Karpas-422 (cell line): ENCODE measurements at places on chromosomes 2 and 18.

GRCh38 chr2:127217470-127218325 is 2.4 kb downstream of the CYP27C1 start:
- DNase-seq, result no peak

DNA sequence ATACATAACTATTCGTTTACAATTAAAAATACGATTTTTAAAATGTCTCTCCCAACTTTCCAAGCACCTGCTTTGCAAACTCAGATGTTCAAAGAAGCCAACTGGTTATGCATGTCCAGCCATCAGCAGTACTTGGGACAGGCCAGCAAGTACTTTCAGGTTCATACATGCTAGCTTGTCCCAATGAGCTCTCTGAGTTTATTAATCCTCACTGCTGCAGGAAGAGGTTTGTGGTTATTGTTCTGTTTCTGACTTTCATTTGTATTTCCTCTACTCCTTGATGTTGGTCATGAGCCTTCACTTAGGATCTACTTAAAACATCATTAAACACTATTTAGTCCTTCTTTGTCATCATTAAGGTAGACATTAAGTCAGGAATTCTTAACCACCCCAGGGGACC is 374.1 kb downstream of the LRATD1 start:
- DNase-seq, result no peak

GRCh38 chr2:162221064-162221463 is 22.2 kb downstream of the FAP start:
- peak; percentile 67 for DNase-seq

DNA sequence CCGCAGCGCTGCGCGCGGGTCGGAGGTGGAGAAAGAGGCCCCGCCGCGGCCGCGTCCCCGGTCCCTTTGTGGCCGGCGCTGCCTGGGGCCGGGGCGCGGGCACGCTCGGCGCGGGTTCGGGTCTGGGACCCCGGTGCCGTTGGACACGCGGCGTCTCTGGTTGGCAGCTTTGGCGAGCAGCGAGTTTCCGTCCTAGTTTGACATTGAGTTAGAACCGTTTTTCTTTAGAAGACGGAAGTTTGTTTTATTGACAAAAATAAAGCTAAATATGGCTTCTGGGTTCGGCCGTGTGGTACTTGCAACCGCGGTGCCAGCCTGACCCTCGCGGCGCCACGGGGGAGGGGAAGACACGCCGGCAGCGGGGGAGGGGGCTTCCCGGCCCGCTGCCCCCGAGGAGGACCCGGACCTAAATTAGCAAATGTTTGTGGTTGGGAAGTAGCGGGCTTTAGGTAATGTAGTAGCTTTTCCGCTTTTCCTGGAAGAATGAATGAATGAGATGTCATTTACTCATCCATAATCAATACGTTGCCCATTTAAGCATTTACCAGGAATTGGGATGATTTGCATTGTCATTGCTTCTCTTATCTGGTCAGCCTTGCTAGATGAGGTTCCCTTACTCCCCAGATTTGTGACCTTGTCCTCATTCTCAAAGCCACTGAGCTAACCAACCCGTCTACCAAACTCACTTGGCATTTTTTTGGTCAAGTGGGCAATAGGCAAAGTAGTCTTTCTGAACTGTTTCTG is 530 bp downstream of the GALNT1 start:
- DNase-seq, result peak; percentile 77

DNA sequence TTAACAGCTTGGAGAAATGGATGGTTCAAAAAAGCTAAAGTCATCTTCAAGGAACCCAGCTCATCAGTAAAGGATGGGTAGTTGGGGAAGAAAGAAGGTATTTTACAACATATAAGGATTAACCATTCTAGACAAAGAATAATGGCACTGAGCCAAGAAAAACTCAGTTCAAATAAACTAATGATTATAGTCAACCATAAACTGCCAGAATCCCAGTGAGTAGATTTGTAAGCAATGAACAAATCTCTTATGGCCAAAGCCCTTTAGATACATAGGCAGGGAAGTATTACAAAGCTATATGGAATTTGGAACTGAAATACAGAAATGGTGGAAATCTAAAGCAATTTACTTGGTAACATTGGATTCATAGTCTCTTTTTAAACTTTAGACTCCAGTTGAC is 92.4 kb upstream of the ZFP36L2 start:
- DNase-seq, result no peak

DNA sequence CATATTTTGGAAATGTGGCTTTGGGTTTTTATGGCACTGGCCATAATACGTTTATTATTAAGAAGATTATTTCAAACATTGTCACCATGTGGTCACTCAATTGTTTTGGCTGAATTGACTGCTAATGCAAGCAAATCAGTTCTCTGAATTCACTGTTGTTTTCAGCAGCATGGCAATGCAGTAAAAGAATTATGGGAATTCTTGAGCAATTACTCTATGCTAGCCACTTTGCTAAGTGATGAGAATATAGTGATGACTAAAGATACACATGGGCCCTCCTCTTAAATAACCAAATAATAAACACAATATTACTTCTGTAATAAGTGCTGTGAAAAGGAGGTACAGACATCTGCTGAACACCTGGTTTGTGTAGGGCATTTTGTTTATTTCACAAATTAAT is 58.0 kb upstream of the FANCL start:
- DNase-seq, result no peak

DNA sequence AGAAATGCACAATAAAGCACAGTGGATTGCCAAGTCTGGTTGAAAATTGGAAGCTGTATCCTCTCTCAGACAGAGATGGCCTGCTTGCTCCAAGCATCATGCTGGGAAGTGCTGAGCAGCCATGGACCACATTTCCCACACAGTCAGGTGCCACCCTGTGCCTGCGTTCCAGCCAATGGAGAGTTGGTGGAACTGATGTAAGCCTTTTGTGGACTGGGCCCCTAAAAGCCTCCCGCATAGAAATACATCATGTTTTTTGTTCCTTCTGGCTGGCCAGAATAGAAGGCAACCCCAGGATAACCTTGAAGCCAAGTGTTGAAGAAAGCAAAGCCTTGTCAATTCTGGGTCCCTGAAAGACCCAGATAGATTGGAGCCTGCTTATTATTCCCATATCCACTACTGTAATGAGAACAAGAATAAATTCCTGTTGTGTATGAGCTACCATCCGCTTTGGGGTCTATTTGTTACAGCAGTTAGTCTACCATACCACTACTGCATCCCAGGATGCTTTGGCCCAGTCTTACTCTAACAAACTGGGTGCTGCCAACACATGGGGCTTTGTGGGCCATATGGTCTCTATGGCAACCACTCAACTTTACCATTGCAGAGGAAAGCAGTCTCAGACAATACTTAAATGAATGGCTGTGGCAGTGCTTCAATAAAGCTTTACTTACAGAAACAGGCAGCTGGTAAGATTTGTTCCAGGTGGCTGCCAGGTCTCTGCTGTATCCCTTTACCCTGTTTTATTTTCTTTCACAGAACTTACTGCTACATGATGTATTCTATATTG is 65.4 kb downstream of the POLE4 start:
- no peak for DNase-seq

- DNase-seq, result no peak
Observed at GRCh38 chr2:136008205-136008865, 22.9 kb upstream of the DARS1 start.

DNA sequence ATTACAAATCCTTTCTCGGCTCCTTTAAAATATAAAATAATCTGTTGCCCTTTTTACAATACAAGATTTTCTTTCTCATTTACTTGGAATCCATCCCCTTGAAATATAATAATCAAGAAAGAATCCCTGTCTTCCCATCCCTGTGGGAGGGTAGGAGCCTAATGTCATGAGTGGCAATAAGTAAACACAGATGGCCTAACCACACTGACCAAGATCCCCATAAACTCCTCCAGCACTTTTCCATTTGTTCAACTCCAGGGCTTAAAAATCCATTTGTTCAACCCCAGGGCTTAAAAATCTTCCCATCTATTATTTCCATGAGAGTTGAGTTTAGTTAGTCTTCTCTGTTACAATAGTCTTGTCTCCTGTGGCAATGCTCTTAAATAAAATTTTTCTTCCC is 297.6 kb downstream of the CDH7 start:
- no peak for DNase-seq

GRCh38 chr2:46015671-46016070 is 281.5 kb upstream of the EPAS1 start:
- no peak for DNase-seq
